ENCODE measurements at places on chromosomes 7 and 10.
A peak's percentile ranks its signal among the peaks of the same experiment; 100 is the strongest.

DNA sequence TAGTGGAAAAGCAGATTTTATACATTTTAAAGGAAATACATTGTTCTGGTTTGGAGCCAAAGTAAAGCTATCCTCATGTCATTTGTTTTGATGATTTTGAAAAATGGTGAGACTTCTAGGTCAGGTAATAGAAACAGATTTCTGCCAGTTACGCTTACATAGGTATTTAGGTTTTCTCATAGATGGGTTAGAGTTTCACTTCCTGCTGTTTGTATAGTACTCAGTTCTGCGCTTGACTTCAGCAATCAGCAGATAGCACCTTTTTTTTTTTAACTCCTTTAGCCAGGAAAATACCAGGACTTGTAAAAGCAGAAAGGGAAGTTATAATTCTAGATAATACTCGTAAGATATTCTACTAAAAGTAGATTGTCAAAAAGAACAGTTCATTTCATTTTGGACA lies 209.8 kb upstream of the POM121L12 start:
- DNase-seq, result no peak

- DNase-seq, result peak; percentile 32
Observed at GRCh38 chr10:70348228-70348850, 34.1 kb downstream of the LRRC20 start.

DNA sequence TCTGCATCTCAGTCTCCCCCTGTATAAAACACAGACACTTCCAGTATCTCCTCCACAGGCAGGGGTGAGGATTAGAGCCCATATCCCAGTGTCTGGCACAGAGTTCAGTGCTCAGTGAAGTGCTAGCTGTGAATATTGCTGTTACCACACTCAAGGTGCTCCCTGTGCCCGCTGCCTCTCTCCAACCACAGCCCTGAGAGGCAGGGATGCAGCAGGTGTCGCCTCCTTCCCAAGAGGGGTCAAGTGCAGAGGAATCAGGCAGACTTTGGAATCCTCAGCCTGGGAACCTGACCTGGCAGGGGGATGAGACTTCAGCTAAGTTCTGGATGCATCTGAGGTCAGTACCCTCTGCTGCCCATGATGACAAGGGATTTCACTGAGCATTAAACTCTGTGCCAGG lies 163.1 kb downstream of the GFRA1 start:
- DNase-seq, result no peak

DNA sequence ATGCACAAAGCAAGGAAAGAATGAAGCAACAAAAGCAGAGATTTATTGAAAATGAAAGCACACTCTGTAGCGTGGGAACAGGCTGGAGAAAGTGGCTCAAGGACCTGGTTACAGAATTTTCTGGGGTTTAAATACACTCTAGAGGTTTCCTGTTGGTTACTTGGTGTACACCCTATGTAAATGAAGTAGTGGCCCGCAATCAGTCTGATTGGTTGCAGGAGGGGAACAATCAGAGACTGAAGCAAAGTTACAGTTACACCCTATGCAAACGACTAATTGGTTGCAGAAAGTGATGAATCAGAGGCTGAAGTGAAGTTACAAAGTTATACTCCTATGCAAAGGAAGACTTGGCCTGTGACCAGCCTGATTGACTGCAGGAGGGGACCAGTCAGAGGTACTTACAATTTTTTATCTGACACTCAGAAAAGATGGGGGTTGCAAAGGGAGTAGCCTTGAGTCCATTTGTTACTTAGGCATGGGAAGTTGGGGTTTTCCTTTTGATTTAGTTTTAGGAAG lies 3.6 kb upstream of the MTPN start:
- DNase-seq, result peak; percentile 85

DNA sequence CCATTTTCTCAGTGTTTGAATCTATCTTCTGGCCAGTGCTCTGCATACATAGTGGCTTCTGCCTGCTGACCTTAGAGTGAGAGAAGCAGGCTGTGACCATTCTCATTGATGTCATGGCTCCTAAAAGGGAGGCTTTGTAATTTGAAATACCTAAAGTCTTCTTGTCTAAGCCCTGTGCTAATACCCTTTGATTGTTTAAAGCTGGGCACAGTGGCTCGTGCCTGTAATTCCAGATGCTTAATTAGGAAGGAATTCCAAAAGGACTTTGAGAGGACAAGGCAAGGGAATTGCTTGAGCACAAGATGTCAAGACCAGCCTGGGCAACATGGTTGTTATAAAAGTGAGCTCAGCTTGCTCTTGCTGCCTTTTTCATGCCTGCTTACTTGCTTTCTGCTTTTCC lies 81.7 kb downstream of the APBB1IP start:
- DNase-seq, result no peak

DNA sequence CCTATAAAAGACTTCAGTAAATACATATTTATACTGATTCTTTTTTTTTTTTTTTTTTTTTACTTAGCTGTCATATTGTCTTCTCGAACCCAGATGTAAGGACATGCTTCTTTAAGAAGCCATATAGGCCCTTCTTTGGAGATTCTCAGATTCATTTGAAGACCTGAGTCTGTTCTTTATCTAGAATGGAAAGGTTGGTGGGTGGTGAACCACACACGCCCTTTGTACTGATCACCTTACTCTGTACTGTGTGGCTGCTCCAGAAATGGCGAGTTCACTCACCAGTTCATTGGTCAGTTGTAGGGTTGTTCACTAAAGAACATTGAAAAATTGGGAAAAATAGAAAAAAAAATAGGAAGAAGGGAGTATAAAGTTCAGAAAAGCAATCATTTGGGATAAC lies 32.5 kb downstream of the LANCL2 start:
- DNase-seq, result no peak

- no peak for DNase-seq
Observed at GRCh38 chr10:124057601-124058000, 35.8 kb downstream of the CHST15 start.

DNA sequence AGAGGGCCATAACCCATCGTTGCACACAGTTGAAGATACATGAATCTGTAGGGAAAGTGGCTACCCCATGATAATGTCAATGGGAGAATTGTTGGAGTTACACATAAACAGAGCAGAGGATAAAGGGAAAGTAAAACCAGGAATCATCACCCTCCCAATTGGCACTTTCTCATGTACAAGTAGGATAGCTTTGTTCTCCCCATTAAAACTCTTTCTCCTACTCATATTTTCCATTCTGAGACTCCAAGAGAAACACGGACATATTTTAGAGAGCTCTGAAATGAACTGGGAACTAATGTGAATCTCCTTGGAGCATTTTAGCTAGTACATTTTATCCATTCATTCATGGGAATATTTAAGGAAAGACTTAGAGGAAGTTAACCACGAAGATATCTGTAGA lies 17.2 kb upstream of the LRRC17 start:
- no peak for DNase-seq

DNA sequence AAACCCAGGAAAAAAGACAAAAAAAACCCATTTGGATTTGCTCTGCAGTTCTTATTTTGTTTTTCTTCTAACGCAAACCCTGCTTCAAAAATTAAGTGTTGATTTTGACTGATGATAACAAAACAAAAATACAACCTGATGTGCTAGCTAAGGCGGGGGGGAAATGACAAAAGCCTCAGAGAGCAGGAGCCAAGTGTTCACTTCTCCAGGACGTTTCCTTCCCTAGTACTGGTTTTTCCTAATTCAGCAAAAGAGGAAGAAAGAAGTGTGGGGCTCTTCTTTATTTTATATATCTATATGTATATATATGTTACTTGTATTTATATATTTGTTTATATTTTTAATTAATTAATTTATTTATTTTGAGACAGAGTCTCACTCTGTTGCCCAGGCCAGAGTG lies 28.0 kb downstream of the SNX10 start:
- DNase-seq, result no peak

DNA sequence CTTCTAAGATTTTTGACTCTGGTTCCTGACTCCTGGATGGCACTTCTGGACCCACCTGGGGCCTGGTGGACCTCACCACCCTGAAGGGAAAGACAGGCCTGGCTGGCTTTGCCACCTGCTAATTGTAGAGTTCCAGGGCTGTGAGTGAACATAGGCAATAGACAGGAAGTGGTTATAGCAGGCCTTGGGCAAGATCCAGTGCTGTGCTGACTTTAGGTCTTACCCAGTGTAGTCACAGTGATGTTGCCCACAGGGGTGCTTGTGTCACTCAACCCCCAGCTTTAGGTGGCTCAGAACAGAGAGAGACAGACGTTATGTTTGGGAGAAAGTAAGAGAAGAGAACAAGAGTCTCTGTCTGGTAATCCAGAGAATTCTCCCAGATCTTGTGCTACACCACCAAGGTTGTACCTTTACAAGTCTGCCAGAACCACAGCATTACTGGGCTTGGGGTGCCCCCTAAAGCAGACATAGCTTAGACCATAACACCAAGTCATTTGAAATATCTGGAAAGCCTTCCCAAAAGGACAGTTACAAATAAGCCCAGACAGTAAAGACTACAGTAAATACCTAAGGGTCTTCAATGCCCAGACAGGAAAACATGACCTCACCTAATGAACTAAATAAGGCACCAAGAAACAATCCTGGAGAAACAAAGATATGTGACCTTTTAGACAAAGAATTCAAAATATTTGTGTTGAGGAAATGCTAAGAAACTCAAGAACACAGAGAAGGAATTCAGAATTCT lies 303.4 kb downstream of the PCLO start:
- no peak for DNase-seq

DNA sequence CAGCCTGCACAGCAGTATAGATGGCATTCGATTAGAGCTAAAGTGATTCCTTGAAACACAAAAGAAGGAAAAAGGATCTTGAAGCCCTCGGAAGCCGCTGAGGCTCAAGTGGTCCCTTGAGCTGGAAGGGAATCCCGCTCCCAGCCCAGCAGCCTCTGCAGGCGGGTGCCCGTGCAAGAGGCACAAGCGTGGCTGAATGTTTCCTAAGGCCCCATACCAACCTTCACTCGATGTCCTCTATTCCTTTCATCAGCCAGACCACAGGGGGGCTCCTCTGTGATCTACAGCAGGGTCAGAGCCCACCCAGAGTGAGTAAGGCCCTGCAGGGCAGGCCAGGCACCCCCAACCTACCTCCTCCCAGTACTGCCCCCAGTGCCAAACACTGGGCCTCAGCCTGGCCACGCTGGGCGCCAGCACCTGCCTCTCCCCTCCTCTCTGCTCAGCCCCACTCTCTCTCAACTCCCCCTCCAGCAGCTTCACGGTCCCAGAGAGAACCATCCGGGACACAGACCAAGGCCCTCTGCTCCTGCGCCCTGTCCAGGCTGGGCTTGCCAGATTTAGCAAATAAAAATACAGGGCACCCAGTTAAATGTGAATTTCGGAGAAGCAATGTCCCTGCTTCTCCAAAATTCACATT lies 30.5 kb downstream of the EBF3 start:
- DNase-seq, result no peak

Data from CD8-positive, alpha-beta T cell (primary cell).